ENCODE measurements at places on chromosomes 16 and 17.

- H3K27ac ChIP-seq: no peak overlapping the region
- H3K36me3 ChIP-seq: no peaks in the 10 kb centered on the region
- H3K4me1 ChIP-seq: no peaks in the 10 kb centered on the region
- DNase-seq: no peak
- no peak overlapping the region for H3K4me3 ChIP-seq
- no peaks in the 10 kb centered on the region for H3K27me3 ChIP-seq
Observed at GRCh38 chr17:207775-208174, 26.3 kb upstream of the DOC2B start.

DNA sequence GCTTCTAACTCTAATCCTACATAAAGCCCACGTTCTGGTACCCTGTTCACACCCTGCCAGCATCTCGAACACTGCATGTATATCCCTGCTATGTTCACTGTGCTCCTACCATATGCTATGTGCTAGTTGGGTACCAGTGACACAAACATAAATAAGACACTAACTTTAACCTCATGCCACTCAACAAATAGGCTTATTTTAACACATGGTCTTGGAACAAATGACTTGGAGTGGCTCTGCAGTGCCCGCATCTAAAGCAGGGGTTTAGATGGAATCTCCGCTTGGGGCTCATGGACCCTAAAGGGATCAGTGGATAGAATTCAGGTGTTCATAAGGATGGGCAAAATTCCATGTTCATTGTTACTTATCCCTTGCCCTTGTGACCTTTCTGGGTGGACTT lies 175.7 kb upstream of the ZKSCAN2 start:
- H3K4me3 ChIP-seq: no peak overlapping the region
- no peaks in the 10 kb centered on the region for H3K36me3 ChIP-seq
- no peak overlapping the region for H3K27ac ChIP-seq
- no peaks in the 10 kb centered on the region for H3K4me1 ChIP-seq
- no peak for DNase-seq

- H3K4me1 ChIP-seq: peaks cover 19% of the 10 kb centered on the region
- no peaks in the 10 kb centered on the region for H3K36me3 ChIP-seq
- no peaks in the 10 kb centered on the region for H3K27me3 ChIP-seq
- H3K27ac ChIP-seq: no peak overlapping the region
Observed at GRCh38 chr16:81630635-81631031, 148.5 kb upstream of the PLCG2 start.

DNA sequence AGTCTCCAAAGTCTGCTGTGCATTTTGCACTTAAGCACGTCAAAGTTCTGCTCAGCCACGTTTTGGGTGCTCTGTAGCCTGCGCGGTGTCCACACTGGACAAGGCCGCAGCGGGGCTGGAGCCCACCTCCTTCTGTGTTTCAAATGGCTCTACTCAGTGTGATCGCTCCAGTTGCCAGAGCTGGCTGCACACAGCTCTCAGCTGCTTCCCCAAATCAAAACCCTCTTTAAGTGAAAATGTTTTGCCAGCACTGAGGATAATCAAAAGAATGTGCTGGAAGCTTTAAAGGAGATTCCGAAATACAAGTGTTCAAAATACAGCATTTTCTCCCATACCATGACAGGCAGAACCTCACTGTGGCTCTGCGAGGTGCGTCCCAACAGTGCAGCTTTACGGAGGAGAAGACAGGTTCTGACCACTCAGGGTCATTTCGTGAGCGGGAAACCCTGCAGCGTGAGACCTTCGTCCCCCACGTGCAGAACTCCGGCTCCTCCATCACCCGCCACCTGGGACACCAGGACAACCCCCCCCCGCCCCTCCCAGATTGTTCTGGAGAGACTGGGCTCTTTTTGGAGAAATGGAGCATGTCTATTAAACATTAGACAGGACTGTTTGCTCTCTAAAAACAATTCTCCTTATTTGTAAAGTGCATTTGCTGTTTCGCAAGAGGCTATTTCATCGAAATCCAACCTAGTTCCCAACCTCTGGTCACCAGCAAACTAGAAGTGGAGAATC lies 16.6 kb downstream of the TBC1D16 start:
- DNase-seq: no peak
- no peaks in the 10 kb centered on the region for H3K27me3 ChIP-seq
- no peak overlapping the region for H3K27ac ChIP-seq
- no peaks in the 10 kb centered on the region for H3K36me3 ChIP-seq
- H3K4me1 ChIP-seq: no peaks in the 10 kb centered on the region

- no peak overlapping the region for H3K4me3 ChIP-seq
- H3K36me3 ChIP-seq: no peaks in the 10 kb centered on the region
- peaks cover 7% of the 10 kb centered on the region for H3K4me1 ChIP-seq
- DNase-seq: no peak
- H3K27me3 ChIP-seq: no peaks in the 10 kb centered on the region
Observed at GRCh38 chr16:81099958-81100357, 3.8 kb upstream of the GCSH start.

DNA sequence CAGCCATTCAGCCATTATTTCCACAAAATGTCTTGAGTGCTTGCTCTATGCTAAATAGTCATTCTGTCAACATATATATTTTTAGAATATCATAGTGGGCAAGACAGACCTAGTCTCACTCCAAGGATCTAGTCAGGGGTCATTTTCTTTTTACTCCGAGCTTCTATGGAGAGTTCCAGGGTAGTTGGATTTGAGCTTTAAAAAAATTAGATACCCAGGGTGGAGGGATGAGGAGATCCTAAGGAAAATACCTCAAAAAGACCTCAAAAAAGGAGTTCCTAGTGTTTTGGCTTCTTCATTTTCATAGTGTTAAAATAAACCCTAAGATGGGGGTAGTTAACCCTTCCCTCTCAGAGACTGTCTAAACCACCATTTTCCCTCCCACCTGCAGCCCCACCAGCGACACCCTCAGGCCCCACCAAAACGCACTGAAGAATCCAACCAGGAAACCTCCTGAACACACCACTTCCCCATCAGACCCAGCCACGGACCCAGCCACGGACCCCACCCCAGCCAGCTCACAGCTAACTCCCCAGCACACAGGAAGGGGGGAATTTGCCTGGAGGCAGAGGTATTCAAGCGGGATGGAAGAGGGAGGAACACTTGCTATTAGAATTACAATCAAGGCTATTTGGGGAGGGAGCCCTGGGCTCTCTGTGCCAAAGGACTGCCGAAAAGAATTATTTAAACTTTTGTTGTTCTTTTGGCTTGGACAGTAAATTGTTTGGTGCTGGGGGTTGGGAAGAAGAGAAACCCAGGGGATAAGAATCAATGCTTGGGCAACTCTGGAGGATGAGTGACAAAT lies 2.2 kb downstream of the ETV4 start:
- H3K36me3 ChIP-seq: no peaks in the 10 kb centered on the region
- H3K4me3 ChIP-seq: no peak overlapping the region
- H3K4me1 ChIP-seq: peaks cover 20% of the 10 kb centered on the region
- no peak overlapping the region for H3K27ac ChIP-seq
- peaks cover 37% of the 10 kb centered on the region for H3K27me3 ChIP-seq

DNA sequence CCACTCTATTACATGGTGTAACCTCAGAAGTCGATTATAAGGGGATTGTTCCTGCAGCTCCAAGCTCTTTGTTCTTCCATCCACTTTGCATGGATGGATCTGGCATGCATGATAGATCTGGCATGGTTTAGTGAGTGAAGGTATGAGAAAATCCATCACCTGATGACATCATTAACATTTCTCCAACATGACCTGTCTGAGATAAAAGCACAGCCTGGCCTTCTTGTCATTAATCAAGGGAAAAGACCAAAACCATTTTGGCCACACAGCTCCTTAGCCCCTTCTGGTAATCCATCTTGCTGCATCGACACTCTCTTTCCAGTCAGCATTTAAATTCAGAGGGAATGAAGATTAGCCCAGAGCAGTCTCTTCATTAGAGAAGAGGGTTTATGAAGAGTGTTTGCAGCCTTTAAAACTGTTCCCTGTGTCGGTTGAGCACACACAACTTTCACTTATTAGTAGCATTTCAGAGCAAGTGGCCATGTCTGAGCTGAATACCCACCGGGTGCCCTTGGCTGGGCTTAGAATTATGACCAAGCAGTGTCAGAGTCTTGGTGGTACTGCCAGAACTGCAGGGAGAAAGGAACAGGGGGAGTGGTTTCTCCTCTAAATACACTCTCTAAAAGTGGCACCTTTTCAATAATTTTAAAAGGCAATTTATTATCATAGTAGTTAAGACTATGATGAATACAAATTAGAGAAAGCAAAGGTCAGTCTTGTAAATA lies 246.0 kb downstream of the HAPSTR1 start:
- H3K36me3 ChIP-seq: no peaks in the 10 kb centered on the region
- H3K27me3 ChIP-seq: no peaks in the 10 kb centered on the region
- H3K27ac ChIP-seq: no peak overlapping the region
- no peaks in the 10 kb centered on the region for H3K4me1 ChIP-seq

DNA sequence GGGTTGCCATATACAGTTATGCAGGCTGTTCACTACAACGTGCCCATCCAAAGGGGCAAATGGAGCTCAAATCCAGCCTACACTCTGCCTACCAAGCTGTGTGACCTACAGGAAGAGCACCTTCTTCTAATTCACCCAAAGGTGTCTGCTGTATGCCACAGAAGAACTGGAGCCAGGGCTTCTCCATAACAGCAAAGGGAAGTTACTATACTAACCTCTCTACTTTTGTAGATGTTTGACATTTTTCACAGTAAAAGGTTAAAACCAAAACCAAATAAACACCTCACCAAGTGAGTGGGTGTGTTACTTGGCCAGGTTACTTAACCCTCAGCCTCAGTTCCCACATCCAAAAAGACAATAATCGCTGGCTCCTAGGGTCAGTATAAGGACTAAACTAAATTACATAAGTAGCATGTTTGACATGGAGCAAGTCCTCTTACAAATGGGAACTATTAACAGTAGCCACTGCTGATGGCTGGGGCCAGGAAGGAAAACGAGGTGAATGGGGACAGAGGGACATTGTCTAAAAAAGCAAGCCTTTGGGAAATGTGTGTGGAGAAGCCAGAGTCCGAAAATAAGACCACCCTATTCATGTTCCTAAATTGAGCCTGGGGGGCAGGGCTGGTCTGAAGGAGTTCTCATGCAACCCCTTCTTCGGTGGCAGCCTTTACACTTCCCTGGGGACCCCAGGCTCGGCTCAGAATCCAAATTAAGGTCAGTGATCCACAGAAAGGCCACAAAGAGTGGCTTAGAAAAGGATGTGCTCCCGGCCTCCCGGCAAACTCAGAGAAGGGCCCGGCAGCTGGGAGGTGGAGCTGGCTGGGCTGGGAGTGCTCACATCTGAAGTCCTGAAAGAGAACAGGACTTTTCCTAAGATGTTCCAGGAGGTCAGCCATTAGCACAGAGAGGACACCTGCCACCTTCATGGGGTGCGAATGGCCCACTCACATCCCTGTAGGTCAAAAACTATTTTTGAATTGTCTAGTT lies 13.5 kb downstream of the CUEDC1 start:
- DNase-seq: no peak
- no peaks in the 10 kb centered on the region for H3K27me3 ChIP-seq
- H3K4me3 ChIP-seq: no peak overlapping the region
- H3K4me1 ChIP-seq: peaks cover under 1% of the 10 kb centered on the region

DNA sequence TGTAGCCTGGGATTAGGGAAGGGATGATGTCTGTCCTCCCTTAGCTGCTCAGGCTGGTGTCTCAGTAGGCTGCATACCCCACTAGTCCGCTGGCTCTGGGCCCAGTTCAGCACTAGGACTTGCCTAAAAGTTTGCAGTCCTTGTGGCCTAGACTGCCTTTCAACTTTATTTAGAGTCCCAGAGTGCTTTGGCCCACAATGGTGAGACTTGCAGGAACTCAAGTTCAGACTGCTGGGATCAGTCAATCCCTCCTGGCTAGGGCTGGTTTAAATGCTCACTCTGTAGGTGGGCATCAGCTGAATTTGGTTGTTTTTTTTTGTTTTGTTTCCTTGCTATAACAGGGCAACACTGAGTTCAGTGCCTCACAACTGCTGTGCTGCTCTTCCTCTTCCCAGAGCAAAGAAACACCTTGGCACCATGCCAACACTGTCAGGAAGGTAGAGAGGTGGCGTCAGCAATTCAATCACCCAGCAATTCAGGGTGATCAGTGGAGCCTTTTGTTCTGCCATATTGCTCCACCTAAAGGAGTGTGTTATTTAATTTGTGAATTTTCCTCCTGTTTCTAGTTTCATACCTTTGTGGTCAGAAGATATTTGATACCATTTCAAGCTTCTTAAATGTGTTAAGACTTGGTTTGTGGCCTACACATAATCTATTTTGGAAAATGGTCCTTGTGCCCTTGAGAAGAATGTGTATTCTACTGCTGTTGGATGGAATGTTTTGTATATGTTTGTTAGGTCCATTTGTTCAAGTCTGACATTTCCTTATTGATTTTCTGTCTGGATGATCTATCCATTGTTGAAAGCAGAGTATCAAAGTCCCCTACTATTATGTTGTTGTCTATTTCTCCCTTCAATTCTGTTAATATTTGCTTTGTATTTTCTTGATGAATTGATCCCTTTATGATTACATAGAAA lies 284.0 kb upstream of the PMFBP1 start:
- no peaks in the 10 kb centered on the region for H3K4me1 ChIP-seq
- DNase-seq: no peak
- no peaks in the 10 kb centered on the region for H3K36me3 ChIP-seq
- H3K27me3 ChIP-seq: no peaks in the 10 kb centered on the region

DNA sequence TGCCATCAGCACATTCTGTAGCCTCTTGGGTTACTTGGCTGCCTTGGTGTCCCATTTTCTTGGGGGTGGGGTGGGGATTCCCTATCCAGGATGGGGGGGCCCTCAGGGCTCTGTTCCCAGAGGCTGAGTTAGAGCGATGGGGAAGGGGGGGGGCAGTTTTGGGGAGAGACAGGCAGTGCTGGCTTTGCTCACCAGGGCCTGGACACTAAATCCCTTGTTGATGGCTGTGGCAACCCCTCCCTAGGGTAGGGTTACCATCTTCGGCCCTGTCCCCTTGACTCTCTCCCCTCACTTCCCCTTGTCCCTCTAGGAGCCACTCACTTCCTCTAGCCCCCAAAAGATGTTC lies 660 bp upstream of the ATP2A1 start:
- peaks cover 5% of the 10 kb centered on the region for H3K36me3 ChIP-seq
- no peak overlapping the region for H3K27ac ChIP-seq
- no peaks in the 10 kb centered on the region for H3K27me3 ChIP-seq
- no peak overlapping the region for H3K4me3 ChIP-seq
- DNase-seq: no peak

DNA sequence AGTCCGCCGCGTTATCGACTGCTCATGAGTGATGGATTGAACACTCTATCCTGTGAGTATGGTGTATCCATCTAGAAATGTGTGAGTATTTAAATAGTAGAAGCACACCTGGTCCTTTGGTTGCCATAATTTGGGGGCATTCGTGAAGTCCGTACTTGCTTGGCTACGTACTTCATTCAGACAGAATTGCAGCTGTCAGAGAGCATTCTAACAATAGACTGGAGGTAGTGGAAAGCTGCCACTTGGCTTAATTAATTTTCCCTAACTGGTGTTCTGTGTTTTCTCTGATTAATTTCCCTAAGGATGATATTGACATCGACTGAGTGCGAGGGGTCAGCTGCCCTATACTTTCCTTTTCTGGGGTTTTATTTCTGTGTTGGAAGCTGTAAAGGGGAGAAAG lies 14.1 kb downstream of the RPA1 start:
- H3K36me3 ChIP-seq: peaks cover 55% of the 10 kb centered on the region
- no peak overlapping the region for H3K27ac ChIP-seq
- H3K4me1 ChIP-seq: no peaks in the 10 kb centered on the region
- no peaks in the 10 kb centered on the region for H3K27me3 ChIP-seq

Measured in effector memory CD4-positive, alpha-beta T cell (primary cell).